ENCODE measurements at places on chromosomes 1 and 21.

- DNase-seq: no peak
These were observed 161.3 kb downstream of the PCBP3 start for GRCh38 chr21:45804809-45805313.

- DNase-seq: no peak
These were observed 14.5 kb upstream of the APP start for GRCh38 chr21:26185021-26185420.

DNA sequence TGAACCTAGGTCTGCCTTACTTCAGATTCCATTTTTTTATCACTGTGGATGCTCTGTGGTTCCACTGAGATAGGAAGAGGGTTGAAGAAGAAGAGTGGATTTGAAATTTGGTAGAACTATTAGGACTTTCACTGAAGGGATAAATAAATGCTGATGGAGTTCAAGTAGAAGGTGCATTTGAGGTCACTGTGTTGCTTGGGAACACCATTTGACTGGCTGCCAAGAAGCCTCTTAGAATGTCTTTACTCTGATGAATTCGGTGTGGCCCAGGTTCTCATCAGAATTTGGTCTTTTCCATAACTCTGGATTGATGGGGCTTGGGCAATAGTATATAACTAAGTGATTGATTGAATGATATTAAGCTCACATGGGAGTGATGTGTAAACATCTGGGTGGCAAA is 11.9 kb downstream of the XPR1 start:
- no peak for DNase-seq

DNA sequence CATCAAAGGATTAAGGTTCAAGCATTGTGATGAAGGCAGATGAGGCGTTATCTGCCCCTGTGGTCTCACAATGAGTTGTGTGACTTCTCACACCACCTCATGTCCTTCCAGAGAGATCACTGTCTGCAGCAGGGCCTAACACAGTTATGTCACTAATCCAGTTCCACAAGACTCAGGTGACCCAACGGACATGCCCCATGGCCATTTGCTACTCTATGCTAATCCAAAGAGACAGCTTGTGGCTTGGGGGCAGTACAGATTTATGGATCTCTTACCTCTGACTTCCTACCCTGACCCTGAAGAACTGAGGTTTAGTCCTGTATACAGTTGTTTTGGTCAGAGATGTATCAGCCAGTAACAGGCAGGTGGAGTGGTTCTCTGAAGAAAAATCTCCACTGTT is 147.1 kb downstream of the GLUL start:
- no peak for DNase-seq

DNA sequence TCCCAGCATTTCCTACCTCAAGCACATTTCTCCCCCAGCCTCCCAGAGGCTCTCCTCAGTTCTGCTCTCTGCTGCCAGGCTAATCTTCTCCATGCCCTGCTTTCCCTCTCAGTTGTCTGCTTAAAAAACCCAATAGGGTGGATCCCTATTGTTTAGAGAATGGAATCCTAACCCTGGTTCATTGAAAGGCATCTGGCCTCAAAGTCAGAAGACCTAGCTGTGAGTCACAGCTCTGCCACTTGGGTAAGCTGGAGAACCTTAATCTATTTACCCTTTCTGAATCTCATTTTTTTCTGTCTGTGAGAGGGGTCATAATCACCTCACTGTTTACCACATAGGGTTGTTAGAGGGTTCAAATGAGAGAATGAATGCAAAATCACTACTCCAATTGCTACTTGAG is 12.5 kb upstream of the MYOC start:
- DNase-seq: no peak

GRCh38 chr1:40450495-40451237 is 390 bp downstream of the ZFP69B start:
- DNase-seq: no peak

DNA sequence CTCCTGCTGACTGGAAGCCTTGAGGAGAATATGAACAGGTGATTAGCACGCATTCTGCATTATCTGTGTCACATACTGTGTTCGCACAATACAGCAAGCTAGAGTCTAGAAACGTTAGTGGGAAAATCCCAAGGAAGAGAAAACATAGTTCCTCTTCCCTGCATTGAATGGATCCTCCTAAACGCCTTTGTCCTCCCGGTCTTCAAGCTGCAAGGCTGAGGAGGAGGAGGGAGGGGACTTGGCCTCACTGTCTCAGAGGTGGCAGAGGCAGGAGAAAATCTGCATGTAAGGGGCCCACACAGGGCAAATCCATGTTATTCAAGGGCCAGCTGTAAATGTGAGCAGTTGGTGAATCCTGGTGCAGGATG is 34.4 kb downstream of the WNT9A start:
- DNase-seq: no peak

GRCh38 chr1:190906206-190906725 is 428.6 kb upstream of the BRINP3 start:
- no peak for DNase-seq

DNA sequence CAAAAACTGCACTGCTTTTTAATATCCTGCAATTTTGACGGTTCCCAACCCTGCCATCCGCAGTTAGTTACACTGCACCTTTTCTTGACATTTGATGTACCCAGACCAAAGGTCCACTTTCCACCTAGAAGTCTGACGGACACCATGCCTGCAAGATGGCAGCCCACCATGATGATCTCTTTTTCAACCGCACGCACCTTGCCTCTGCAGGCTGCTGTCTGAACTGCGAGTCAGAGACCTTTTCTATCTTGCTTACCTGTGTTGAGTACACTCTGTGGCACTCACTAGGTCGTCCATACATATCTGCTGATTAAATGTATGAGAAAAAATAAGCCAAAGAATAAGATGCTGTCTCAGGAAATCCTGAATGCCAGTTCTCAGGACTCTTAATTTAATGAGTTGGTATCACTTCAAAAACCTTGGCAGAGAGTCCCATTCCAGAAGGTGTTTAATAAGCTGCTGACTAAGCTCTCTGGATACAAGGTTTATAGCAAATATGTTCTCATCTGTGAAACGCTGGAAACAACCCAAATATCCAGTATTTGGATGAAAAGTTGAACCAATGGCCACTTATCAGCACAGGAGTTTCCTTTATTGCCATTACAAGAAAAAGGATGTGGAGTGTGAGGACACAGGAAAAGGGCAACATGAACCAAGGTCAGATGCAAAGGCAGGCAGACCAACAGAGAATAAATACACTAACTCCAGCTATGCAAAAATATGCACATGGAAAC is 37.9 kb downstream of the GNG12 start:
- DNase-seq: no peak

DNA sequence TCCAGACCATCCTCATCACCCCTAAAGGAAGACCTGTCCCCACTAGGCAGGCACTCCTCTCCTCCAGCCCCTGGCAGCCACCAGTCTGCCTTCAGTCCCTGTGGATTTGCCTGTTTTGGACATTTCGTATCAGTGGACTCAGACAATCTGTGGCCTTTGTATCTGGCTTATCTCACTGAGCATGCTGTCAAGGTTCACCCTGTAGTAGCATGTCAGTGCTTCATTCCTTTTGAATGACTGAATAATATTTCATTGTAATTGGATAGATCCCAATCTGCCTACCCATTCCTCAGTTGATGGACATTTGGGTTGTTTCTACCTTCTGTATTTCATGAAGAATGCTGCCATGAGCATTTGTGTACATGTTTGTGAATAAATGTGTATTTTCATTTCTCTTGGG is 32.9 kb upstream of the RNF187 start:
- no peak for DNase-seq

- DNase-seq: no peak
These were observed 28.3 kb downstream of the PTPRC start for GRCh38 chr1:198667186-198667585.

GRCh38 chr1:16109571-16109970 is 36.1 kb upstream of the FAM131C start:
- no peak for DNase-seq

DNA sequence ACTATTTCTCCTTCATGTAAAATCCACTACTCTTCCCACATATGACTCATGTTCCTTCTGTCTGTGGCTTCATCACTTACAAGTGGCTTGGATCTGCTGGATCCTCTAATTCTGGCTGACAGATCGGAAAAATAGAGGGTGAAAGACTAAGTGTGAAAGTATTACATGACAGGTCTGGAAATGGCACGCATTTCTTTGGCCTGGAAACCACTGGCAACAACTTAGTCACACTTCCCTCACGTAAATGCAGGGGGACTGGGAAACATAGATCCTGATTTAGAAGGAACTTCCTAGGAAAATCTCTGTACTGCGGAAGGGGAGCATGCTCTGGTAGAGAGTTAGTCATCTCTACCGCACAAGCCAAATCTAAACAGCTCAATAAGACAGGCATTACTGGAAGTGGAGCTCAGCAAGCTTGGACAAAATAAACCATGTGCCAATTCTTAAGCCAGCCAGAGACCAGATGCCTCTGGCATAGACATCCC is 305.4 kb upstream of the PTBP2 start:
- DNase-seq: no peak

DNA sequence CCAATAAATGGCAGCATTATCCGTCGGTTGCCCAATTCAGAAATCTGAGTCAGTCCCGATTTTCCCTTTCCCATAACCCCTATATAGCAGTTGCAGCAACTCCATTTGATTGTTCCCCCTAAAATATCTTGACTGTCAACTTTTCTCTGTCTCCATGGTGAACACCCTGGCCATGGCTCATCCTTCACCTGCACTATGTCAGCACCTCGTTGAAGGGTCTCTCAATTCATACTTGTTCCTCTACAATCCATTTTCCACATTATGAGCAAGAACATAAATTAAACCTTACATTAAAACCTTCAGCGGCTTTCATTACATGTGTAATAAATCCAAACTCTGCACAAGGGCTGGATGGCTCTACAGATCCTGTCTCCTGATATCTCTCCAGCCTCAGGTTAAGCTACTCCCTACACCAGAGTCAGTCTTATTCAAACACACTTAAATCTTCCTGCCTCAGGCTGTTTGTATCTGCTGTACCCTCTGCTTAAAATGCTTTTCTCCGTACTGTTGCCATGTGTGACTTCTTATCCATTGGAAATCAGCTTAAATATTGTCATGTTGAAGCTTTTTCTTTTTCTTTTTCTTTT is 87.3 kb downstream of the BACH1 start:
- no peak for DNase-seq

GRCh38 chr1:39617488-39618049 is 21.9 kb downstream of the HEYL start:
- DNase-seq: no peak

DNA sequence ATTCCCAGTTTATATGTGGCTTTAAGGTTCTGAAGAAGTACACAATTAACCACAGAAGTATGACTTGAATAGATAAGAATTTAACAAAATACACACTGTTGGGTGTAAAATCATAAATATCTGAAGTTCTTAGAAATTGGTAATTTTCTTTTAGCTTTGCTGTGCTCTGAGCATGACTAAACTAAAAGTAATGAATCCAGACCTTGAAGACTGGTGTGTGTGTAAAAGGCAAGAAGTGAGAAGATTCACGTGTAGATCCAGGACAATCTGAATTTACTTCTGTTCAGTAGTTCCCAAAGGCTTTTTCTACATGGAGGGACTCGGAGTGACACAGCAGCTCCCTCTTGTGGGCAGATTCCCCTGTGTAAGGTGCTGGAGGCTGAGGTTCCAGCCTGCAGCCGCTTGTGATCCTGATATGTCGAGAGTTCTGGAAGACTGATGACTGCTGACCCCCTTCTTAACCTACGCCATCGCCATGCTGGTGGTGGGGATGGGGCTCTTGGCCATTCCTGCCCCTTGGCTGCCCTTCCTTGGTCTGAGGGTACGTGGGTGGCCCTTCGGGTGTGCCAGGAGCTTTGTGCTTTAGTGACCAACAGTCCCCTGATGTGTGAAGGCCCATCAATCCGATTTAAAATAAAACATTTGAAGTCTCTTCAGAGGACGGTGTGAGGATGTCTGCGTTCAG is 62.7 kb downstream of the ADARB1 start:
- peak; percentile 65 for DNase-seq

DNA sequence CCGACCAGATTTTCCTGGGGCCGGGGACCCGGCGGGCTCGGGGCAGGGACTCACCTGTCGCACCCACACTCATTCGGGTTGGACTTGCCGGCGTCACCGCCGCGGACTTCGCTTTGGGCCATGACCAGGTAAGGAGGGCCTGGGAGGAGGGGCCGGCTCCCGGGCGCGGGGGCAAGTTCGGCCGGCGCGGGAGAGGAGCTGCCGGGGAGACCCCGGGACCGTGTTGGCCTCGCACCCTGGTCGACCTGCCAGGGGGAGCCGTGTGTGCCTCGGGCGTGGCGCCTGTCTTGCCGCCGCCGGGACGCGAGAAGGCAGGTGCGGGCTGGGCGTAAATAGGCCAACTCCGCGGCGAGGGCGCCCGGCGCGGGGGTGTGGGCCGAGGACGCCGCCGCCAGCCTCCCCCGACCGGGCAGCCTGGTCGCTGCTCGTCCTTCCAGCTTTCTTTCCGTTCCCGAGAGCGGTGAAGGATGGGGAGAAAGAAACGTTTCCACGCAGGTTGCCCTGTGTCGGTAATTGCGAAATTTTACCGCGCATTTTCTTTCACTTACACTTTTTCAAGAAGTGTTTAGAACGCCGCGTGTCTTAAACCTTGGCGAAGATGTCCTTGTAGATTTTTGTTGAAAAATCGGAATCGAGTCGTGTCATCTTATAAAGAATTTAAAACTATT is 558 bp downstream of the USP1 start:
- DNase-seq: no peak

DNA sequence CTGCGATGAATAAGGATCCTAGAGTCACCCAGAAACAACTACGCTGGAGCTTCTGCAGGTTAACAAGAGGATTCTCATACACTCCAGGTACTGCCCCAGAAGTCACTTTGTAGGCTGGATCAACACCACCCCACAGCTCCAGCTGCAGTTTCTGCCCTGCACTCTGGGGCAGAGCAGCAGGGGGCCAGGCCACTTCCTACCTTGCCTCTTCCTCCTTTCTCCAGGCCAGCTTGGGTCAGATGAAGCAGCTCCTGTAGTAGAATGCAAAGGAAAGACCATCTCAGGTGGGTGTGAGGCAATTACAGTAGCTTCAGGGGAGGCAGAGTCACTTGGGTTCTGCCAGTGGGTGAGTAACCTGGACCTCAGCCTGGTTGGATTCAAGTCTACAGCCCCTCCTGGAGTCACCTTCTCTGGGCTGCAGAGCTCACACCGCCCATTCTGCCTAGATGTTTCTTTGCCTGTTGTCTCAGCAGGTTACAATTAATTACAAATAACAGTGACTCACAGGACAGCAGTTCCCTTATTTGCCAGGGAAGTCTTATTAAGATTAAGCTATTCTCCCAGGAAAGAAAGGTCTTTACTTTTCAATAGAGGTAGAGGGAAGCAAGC is 24.4 kb upstream of the BCAR3 start:
- no peak for DNase-seq

DNA sequence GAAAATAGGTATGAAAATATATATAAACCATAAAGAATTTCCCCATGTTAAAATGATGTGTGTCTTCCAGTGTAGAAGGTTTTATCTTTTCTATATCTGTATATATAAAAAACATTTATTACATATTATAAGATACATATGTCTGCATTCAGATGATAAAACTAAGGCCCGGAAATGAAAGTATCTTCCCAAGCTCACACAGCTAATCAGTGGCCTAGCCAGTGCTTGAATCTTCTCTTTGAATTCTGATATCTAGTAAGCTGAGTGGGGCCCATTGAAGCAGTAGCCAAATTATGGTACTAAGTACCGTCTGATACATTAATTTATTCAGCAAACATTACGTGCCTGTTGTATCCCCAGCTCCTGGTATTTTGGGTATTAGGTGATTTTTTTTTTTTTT is 28.6 kb downstream of the UCK2 start:
- DNase-seq: no peak
